ENCODE measurements at places on chromosomes 6 and 20.
A peak's percentile ranks its signal among the peaks of the same experiment; 100 is the strongest.

GRCh38 chr20:20267685-20268370 is 100.1 kb upstream of the INSM1 start:
- DNase-seq, result no peak

DNA sequence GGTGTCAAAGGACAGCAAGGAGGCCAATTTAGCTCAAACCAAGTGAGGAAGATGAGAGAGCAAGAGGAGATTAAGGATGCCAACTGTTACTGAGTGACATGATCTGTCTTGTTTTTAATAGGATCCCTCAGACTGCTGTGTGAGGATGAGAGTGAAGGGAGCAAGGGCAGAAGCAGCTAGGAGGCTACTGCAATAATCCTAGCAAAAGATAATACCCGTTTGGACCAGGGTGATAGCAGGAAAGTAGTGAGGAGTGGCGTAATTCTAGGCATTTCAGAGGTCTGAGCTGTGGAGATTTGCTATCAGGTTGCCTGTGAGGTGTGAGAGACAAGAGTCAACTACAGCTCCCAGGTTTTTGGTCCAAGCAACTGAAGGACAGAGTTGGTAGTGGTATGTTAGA is 14.7 kb downstream of the UBE2V1 start:
- DNase-seq, result no peak

DNA sequence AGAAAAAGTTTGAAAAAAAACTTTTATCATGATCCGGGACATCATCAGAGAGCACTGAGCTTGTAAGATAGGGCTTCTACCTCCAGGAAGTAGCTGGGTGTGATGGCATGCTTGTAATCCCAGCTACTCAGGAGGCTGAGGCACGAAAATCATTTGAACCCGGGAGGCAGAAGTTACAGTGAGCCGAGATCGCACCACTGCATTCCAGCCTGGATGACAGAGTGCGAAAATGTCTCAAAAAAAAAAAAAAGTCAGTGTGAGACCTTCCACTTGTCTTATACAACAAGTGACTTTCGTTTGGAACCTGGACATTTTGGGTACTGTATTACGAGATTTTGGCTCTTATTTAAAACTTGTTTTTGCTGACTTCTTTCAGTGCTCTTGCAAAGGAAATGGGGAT is 5.9 kb upstream of the SLC13A3 start:
- no peak for DNase-seq

DNA sequence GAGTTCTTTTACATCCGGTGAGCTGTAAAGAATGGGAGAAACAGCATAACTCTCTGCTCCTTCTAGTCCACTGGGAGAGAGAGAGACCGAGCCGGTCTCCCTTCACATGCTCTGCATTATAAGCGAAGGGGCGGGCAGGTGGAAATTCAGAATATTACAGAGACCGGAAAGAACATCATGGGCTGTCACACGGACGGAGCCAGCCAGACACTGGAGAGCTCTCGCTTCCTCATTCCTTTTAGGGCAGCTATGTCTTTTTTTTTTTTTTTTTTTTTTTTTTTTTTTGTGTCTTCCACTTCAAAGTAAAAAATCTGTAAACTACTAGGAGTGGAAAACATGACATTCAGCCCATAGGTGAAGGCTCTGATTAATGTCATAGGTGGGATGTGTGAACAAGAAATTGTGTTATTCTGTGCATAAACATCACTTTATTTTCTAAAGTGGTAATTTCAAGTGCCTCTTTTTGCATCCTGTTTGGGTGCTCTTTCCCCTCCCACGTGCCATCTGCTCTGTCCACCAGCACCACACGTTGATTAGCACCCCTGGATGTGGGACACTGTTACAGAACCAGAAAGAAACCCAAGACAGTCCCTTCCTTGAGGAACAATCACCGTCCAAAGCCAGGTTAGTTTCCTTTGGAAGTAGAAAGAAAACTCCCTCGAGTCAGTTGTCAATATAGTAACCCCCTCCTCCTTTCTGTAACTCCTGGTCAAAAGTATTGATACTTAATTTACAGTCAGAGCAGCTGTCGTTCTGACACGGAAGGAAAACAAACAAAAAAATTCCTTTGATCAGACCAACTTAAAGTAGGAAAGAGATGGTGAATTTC is at the start of gene TAGAP:
Gene TAGAP, minus strand, starts transcription at position 93 of the 829 bp plus-strand sequence. CDS start 845 bp downstream, outside the sequence.
- DNase-seq, result peak; percentile 61

DNA sequence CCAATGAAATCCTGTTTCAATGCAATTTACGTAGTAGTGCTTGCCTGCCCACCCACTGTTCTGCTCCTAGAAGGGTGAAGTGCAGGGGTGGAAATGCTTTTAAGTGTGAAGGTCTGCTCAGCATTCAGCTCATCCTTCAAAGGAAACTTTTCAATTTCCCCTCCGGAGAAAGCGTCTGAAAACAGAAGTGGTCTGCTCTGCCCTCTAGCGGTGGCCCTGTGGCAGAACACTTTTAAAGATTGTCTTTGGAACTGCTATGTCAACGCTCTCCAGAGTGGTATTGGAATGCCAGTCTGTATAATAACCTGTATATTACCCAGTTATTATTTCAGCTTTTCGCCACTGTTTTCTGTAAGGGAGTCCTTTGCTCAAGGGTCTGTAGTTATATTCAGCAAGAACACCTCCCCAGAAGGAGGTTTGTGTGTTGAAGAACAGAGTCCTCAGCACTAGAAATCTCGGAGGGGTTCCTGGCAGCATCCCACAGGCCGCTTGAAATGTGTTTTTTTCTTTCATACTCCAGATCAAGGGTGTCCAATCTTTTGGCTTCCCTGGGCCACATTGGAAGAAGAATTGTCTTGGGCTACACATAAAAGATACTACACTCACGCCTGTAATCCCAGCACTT is 63.1 kb upstream of the KLHL31 start:
- DNase-seq, result peak; percentile 74

DNA sequence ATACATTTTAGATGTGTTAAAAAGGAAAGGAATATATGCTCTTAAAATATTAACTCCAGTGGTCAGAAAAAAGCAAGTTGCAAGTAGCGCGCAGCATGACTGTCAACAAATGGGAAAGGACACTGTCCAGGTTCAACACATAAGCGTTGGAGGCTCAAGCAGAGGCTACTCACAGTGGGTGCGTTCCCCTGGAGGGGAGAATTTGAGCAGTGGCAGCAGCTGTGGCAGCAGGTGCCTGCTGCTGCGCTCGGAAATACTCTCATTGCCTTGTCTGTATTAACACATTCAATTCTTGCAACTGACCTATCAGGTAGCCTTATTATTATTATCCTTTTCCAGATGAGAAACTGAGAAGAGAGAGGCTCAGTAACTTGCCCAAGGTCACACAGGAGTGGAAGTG is 21.9 kb upstream of the CCN6 start:
- DNase-seq, result no peak

DNA sequence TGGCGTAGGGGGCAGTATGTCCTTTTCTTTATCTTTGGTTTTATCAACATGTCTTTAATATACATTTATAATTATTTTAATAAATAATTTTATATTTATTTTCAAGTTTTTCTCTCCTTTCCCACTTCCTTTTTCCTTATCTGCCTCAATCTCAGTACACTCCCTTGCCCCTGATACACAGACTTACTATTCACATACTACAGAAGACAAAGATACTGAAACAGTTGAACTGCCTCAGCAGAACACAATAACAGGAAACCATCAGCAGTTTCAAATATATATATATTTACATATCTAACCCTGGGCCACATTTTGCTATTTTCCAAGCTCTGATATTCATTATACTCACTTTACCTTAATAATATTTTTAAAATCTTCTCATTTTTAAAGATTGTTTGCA is 19.8 kb downstream of the IBTK start:
- no peak for DNase-seq

GRCh38 chr6:111484633-111484930 is 1.6 kb upstream of the REV3L start:
- no peak for DNase-seq

DNA sequence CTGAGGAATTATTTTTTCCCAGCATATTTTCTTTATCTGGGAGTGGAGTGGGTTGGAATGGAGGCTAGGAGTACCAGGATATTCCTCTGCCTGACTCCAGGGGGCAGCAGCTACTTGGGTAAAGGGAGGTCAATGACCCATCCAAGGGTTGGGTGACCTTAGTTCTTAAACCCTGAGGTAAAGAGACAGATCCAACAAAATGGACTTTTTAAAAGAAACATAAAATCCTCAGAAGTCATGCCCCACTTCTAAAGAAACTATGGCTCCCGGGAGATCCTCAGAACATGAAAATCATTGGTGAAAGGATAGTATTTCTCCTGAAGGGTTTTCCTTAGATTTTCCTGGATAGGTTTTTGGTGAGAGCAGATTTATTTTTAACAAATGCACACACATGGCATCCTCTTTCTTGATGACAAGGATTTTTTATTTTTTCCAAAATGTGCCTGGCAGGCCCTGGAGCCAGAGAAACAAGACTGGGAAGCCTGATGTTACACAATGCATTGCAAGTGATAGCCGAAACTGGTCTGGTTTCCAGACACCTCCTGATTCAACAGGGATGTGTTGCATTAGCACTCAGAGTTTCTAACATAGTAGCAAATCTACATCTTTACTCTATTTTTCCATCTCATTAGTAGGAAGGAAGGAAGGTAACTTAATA is 240.9 kb upstream of the BTBD3 start:
- DNase-seq, result peak; percentile 81

DNA sequence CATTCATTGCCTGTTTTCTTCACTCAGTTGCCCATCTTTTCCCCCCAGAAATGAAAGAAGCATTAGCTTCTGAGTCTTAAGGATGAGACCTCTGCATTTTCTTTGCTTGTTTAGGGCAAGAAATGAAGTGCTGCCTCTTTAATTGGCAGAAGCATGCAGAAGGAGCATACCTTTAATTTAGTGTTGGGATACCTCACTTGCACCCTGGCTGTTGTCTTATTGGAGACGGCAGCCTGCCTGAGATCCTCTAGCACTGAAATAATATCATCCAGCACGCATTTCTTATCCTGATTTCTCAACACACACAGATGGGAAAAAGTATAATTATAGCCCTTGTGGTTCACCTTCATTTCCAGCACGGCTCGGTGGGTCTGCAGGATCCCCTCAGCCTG is 43.1 kb downstream of the PTCHD4 start:
- no peak for DNase-seq

DNA sequence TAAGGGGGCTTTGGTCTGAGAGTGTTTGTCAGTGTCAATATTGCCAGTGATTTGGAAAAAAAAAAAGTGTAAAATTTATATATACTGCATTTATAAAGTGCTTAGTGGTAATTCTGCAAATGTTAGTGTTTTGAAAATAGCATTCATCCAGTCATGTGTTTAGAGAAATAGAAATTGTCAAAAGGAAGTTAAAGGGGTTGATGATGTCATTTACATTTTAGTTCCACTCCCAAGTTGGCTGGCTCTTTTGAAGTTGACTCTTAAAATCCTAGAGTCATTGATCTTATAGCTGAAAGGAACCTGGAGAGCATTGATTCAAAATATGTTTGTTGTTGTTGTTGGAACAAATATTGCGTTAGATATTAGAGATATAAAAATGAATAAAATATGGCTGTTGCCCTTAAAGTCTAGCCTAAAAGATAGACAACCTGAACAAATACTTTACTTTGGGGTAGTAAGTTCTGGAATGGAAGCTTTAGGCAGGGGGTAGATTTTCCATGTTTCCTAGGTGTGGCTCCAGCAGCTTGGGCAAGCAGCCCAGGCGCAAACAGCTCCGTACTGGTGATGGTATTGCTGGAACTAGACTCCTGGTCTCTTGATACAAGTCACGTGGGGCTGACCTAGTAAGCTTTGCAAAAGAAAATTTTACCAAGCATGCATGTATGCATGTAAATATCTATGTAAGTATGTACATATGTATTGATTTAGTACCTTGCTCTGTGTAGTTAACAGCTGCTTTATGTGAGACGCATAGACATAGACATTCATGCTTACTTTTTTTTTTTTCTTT is 46.3 kb downstream of the HIVEP1 start:
- no peak for DNase-seq

DNA sequence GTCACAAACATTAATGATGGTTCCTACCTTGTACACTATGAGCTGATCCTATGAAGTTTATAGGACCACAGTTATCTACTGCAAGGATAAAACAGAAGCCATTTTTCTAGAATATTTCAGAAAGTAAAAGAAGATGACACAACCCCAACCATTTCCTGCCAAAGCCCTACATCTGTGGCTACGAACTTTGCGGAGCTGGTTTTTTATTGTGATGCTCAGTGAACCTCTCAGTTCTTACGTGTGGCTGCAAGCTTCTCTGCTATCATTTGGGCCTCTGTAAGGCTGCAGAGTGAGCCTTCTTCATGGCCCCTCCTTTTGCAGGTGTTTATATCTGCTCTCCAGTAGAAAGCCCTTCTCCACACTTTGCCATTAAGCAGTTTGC is 17.8 kb upstream of the TAGAP start:
- no peak for DNase-seq

- no peak for DNase-seq
Measured at GRCh38 chr20:57696401-57696961, 13.3 kb downstream of the PMEPA1 start.

DNA sequence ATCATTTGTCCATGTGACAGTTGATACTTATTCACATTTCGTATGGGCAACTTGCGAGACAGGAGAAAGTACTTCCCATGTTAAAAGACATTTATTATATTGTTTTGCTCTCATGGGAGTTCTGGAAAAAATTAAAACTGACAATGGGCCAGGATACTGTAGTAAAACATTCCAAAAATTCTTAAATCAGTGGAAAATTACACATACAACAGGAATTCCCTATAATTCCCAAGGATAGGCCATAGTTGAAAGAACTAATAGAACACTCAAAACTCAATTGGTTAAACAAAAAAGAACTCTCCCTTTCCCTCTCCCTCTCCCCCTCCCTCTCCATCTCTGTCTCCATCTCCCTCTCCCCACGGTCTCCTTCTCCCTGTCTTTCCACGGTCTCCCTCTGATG is 19.4 kb upstream of the EIF2S2 start:
- DNase-seq, result no peak

- peak; percentile 45 for DNase-seq
Measured at GRCh38 chr6:100171533-100172321, 177.7 kb upstream of the MCHR2 start.

DNA sequence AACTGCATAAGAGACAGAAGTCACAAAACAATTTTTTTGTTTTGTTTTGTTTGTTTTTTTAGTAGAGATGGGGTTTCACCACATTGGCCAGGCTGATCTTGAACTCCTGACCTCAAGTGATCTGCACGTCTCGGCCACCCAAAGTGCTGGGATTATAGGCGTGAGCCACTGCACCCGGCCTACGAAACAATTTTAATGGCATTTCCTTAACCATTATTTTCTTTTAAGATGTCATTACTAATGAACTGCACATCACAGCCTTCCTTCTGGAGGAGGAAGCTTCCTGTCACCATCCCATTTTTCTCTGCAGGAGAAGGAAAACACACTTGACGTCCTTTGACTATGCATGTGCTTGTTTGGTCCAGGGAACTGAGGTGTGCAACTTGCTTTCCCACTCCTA is 125.3 kb upstream of the AKIRIN2 start:
- no peak for DNase-seq
